ENCODE measurements at places on chromosomes 16 and 17.
A peak's percentile ranks its signal among the peaks of the same experiment; 100 is the strongest.

- no peak for DNase-seq
Measured at GRCh38 chr17:78014646-78015045, 56.1 kb downstream of the TNRC6C start.

DNA sequence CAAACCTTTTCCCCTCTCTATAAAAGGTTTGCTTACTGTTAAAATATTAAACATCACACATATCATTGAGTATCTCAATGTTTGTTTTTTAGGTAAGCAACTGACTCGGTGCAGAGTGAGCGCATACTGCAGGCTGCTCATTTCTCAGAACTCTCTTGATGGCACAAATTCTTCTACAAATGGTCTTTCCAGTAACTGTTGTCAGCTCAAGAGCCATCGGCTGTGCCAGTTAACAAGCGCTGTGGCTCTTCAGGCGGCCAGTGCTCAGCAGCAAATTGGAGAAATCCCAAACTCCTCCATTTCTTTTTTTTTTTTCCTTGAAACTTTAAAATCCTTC, 8.6 kb downstream of the ABCA3 start:
- no peak for DNase-seq

- DNase-seq = peak; percentile 99
Measured at GRCh38 chr17:59155439-59156177, at the start of gene PRR11. Gene PRR11 (plus strand): TSS chr17:59155746. CDS start chr17:59169753, 14,007 bp downstream.

DNA sequence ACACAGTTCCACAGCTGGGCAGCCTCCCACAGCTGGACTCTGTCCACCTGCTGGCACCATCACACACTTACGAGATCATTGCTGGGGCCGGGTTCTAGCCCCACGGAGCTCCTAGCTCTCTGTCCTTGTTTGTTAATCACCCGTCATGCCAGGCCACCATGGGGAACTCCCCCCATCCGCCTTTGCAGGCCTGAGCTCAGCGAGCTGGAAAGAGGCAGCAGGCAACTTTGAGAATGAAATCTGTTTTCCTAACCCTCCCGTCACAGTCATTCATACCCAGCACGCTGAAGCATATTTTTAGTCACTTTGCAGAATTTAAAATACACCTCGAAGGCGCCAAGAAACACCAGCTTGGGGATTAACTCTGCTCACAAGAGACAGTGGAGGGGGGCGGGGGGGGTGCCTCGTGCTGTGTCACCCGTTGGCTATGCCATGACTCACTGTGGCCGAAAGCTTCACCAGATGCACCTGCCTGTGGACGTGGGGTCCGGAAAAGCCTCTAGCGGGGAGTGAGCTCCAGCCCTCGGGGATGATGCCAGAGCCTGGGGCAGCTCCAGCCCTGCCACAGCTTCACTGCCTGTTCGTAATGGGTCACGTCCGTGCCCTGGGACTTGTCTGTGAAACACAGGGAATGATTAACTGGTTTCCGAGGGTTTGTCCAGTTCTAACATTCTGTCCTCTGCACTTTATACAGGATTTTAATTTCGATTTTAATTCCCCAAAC, 1.4 kb upstream of the SPNS2 start:
- DNase-seq = no peak

- no peak for DNase-seq
Measured at GRCh38 chr17:72878975-72879660, 213.4 kb downstream of the SLC39A11 start.

All from central memory CD4-positive, alpha-beta T cell (primary cell).